ENCODE measurements at places on chromosomes 3 and 15.

- DNase-seq = peak; percentile 86
These were observed 25.7 kb downstream of the DCLK3 start for GRCh38 chr3:36738702-36739101.

DNA sequence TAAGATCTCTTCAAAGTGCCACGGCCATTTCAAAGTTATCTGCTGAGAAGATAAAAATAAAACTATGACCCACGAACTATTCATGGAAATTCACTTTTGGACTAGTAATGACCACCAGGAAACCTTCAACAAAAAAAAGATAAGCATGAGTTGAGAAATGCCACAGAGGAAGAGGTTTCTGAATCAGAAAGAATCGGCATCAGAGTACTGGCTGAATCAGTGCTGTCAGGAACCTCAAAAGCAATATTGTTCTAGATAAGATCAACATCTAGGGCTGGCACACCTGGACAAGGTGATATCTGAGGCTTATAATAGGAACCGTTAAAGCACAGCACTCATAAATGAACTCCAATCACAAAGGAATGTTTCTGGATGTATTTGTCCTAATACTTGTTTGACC, 72.7 kb downstream of the PEAK1 start:
- no peak for DNase-seq

- DNase-seq = no peak
These were observed 40.3 kb downstream of the EIF4E3 start for GRCh38 chr3:71684757-71685386.

DNA sequence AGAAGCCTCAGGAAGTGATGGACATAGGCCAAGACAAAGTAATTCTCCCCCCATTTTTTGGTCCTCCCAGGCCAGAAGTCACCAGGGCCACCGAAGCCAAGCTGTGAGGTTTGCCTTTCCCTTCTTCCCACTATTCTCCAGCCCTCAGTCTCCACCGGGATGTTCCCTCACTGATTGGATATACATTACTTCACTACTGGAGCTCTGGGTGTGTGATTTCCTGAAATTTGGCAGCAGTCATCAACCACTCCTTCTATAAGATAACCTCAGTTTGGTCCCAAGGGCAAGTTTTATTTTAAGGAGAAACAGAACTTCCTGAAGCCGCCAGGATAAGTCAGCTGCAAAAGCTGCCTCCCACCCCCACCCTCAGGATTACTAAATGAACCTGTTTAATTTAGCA, 11.3 kb downstream of the SLCO2A1 start:
- DNase-seq = no peak

DNA sequence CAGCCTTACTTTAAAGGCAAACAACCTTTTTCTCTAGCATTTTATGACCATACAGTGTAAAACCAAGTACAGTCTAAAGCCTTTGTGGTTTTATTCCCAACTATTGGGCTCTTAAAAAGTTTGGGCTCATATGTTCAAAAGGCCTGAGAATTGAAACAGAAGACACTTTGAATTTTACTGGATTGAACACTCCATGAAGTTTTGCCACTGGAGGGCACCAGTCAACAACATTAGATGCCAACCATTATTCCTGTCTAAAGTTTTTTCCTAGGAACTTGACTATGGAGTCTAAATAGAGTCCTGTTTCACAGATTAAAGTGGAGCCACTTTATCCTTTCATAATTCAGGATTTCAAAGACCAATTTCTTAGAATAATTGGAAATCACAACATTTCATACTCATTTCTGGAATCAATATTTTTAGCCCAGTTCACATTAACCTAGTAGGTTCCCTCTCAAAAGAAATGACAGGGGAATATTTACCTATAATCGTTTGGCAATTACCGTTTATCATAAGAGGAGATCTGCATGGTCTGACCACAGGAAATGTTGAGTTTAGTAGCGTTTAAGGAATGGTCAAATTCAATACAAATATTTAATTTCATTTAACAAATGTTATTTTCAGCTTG, 244.1 kb upstream of the PDZRN3 start:
- DNase-seq = no peak

GRCh38 chr15:85543741-85544155, 163.3 kb downstream of the AKAP13 start:
- DNase-seq = peak; percentile 79

- DNase-seq = no peak
These were observed 324.6 kb downstream of the CTNNB1 start for GRCh38 chr3:41523897-41524296.

DNA sequence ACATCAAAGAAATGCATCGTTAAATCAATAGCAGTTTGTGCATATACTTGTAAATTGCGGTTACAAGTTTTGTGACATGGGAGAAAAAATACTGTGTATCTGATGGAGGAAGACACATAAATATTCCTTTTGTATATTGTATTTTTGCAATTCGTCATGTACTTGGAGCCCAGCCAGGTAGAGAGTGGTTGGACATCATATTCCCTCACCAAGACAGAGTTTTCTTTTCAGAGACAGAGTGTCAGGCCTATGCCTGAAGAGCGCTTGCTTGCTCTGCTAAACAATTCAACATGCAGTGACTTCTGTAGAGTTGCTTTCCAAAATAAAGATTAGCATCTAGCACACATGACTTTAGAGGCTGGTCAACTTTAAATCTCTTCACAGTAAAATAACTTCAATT, 24.8 kb upstream of the MEIS2 start:
- DNase-seq = no peak

- DNase-seq = no peak
These were observed 102.0 kb upstream of the TSC22D2 start for GRCh38 chr3:150306083-150306482.

DNA sequence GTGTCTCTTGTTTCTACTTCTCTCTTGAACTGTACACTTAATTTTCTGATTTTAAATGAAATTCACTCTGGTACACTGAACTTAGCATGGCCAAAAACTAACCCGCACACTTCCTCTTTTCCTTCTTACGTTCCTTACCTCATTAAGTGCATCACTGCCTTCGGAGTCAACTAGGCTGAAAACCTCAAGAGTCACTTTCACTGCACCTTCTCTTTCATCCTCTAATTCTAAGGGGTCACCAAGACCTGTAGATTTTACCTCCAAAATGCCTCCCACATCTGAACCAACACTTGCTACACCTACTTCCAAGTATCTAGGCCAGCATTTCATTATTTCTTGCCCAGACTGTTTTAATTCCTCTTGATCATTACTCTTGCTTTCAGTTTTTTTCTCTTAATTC, 6.6 kb downstream of the CBLB start:
- DNase-seq = no peak

DNA sequence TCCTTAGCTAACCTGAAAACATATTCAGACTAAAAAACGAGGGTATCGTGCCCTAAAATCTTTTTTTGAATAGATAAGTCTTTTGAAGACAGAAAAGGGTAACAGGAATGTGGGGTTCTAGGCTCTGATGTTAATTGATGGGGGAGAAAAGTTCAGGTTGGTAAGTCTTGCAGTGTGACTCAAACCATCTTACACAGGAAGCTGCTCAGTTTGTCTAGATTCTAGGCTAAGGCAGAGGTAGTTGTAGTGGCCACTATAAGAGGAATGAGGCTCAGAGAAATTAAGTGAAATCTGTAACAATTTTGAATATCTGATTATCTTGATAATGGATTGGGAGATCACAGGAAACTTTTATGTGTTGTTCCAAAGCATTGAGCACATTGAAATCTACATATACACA, 267.9 kb downstream of the PDCD6IP start:
- DNase-seq = no peak

- DNase-seq = no peak
These were observed 50.3 kb upstream of the GNB5 start for GRCh38 chr15:52241489-52241888.

DNA sequence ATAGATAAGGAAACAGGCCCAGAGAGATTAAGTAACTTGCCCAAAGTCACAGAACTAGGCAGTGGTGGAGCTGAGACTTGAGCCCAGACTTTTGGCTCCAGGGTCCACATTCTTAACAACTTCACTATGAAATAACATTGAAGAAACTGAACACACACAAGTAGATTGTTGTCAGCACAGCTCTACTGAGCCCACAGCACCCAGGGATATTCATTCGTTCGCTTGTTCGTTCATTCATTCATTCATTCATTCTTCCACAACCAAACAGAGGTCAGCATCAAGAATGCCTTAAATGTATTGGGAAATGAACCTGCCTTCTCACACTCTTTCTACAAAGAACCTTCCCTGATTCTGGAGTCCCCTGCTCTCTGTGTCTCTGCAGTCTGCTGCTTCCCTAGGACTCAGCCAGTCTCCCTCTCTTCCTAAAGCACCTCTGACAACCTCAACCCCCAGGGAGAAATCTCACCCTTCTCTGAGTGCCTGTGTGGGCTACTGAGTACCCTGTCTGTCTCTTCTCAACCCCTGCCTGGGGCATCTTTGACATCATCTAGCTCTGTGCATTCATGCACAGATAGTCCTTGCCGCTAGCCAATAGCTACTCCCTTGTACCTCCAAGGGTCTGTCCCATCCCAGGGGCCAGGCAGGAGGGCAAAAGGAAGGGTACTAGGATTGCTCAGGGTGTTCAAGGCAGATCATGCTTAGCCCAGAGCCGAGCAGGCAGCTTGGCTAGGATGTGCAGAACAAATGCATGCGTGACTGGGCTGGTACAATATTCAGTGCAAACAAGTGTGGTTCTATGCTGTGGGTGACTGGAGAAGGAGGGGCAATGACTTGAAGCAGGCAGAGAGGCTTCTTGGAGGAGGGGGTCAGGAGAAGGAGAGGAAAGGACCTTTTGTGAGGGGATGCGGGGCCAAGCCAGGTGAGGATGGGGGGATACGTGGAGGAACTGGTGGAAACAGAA, 3.4 kb downstream of the LINGO1 start:
- no peak for DNase-seq

DNA sequence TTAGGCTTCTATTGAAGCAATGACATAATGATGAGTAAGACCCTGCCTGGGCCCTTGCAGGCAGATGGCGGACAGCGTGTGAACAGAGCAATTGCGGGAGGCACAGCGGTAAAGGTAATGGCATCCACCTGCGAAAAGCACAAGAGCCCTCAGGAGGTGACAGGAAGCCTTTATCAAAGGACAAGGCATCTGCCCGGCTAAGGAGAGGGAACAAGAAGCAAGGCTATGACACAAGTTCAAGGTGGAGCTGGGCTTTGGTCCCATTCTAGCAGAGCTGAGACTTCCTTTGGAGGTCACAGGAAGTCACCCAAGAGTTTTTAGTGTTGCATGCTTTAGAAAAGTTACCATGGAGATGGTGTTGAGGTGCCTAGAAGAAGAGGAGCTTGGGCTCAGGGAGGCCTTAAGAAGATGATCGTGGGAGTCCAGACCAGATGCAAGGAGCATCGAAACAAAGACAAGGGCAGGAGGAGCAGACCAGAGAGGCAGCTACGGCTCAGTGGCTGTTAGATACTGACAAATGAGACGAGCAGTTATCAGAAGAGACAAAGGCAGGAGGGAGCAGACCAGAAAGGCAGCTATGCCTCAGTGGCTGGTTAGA, 34.5 kb downstream of the OSBPL10 start:
- DNase-seq = no peak

DNA sequence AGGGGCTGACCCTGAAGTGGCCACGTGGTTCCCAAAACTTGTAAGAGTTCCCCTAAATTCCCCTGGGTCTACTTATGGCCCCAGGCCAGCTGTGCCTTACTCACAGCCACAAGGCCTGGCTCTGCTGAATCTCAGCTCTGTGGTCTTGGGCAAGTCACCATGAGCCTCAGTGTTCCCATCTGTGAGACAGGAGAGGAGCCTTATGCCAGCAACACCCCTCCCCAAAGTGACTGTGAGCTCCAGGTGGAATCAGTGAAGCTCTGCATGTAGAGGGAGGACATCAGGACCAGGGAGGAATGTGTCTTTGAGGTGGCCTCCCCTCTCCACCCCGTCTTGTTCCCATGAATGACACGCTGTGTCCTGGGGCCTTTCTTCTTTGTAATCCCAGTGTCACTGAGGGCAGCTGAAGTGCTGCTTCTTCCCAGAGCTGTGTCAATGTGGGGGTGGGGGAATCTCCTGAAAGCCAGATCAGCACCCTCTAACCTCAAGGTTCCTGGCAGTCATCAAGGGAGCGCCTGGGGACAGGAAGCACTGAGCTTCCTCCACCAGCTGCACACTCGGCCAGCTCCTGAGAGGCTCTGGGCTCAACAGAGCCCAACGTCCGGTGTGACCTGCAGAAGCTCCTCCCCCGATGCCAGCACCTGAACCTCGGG, 258.9 kb downstream of the UACA start:
- peak; percentile 71 for DNase-seq

DNA sequence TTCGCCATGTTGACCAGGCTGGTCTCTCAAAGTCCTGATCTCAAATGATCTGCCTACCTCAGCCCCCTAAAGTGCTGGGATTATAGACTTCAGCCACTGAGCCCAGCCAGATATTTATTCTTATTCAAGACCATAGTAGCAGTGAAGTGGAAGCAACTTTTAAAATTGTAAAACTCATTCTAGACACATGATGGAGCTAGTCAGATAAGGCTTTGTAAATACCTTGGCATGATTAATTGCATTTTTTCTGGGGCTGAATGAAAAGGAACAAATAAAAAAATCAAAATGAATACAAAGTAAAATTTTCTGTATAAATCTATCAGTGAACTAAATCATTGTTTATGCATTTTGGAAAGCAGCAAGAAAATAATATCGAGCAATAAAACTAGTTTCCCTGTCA, 4.1 kb upstream of the MYO1E start:
- no peak for DNase-seq

GRCh38 chr3:15010664-15011063, 54.5 kb downstream of the MRPS25 start:
- DNase-seq = no peak

- no peak for DNase-seq
These were observed 996 bp downstream of the HCN4 start for GRCh38 chr15:73367624-73368300.

DNA sequence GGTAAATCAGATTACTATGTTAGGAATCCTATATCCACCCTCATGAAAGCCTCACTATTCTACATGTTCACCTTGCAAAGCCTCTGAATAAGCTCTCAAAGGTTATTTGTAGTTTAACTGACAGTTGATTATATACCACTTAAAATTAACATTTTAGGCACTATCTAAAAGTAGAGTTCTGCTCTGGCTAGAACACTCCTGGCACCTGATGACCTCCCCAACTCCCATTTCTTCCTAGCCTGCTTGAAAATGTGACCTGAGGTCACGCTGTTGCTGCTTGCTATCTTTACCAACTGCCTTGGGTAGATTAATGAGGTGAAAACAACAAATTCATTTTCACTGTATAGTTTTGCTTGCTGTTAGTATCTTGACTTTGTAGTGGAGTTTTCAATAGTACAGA, 220.7 kb downstream of the GBE1 start:
- DNase-seq = no peak

- DNase-seq = peak; percentile 25
These were observed 166.0 kb upstream of the COL8A1 start for GRCh38 chr3:99472385-99472784.

DNA sequence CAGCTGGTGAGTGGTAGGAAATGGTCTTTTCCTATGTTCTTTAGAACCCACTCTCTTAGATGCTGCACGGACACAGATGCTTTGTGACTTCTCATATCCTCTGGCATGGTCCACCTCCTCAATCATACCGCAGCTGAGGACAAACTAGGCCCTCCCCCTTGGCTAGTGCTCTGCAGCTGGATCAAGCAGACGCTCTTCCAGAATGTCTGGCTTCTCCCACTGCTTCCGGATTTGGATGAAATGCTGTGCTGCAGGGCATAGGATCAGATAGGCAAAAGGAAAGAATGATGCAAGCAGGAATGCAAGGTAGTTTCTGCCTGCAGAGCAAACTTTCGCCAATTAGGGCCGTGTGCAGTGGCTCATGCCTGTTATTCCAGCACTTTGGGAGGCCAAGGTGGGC, 75.7 kb upstream of the SLC4A7 start:
- DNase-seq = peak; percentile 48

GRCh38 chr15:27601239-27601960, 497.7 kb downstream of the OCA2 start:
- DNase-seq = no peak

Data from left ventricle myocardium superior (tissue), 1 donor.